ENCODE measurements at places on chromosomes 5 and 9.

DNA sequence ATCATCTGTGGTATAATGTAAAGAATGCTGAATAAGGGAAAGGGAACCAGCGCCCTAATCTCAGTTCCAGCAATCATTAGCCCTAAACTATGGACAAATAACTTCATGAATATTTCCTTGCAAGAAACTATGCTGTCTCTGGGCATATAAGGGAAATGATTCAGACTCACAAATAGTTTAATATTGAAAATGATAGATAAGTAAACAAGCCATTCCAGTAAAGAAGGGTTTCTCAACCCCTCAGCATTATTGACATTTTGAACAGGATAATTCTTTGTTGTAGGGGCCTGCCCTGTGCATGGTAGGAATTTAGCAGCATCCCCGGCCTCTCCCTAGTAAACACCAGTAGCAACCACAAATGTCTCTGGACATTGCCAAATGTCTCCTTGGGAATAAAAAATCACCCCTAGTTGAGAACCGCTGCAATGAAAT is 23.8 kb downstream of the C5 start:
- DNase-seq = no peak

DNA sequence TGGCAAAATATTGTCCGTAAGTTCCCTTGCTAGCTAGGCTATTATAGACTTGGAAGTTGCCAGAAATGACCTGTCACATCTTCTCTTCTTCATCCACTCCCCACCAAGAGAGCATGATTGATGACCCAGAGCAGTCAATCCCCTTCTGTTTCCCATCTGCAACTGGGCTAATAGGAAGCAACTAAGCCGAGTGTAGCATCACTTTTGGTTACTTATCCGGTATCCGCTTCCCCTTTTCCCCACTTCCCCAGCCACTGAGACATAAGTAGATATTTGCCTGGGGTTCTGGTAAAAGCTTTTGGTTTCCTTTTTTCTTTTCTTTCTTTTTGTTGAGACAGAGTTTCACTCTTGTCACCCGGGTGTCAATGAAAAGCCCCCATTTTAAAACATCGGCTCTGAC is 29.4 kb upstream of the LIFR start:
- no peak for DNase-seq

GRCh38 chr5:38494763-38495162 is 61.7 kb downstream of the LIFR start:
- DNase-seq = no peak

- peak; percentile 3 for DNase-seq
Observed at GRCh38 chr5:121967187-121967586, 5.4 kb downstream of the SRFBP1 start.

DNA sequence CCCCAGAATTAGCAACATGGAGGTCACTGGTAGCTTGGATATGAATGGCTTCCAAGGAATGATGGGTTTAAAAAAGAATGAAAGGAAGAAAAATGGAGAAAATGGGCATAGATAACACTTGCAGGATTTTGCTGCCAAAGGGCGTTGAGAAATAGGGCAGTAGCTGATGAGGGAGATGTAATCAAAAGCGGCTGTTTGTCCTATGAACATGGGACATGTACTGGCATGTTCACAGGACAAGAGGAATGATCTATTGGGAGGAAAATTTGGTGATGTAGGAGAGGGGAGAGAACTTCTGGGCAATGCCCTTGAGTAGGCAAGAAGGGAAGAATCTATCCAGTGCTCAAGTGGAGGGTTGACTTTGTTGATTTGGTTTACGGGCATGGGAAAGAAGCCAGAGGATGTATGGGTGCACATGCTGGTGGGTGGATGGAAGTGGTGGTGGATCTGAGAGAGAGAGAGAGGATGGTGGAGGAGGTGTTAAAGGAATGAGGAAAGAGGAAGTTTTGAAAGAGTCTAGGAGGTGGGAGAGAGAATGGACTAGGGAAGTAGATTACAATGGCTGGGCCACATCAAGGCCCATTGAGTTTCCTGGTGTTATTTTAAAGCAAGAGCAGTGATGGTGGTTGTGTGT is 115.1 kb upstream of the MVB12B start:
- DNase-seq = no peak

DNA sequence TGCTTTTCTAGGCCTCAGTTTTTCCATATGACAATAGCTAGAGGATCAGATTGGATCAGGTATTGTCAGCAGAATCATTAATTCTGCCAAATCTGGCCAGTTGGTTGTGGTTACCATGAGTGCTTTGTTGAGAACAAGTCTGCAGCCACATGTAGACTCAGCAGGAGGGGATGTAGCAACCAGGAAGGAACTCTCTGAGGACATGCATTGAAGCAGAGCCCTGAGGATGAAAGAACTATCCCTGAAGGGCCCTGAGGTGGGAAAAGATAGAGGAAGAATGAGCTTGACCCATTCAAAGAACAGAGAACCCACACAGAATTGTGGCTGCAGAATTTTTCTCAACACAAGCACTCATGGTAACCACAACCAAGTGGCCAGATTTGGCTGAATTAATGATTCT is 60.1 kb upstream of the AFAP1L1 start:
- DNase-seq = no peak

GRCh38 chr5:122941737-122942136 is 94.8 kb downstream of the PPIC start:
- DNase-seq = no peak

GRCh38 chr5:117242028-117242427 is 667.4 kb upstream of the SEMA6A start:
- DNase-seq = no peak

GRCh38 chr9:98410185-98410697 is 154.8 kb upstream of the TBC1D2 start:
- DNase-seq = no peak

DNA sequence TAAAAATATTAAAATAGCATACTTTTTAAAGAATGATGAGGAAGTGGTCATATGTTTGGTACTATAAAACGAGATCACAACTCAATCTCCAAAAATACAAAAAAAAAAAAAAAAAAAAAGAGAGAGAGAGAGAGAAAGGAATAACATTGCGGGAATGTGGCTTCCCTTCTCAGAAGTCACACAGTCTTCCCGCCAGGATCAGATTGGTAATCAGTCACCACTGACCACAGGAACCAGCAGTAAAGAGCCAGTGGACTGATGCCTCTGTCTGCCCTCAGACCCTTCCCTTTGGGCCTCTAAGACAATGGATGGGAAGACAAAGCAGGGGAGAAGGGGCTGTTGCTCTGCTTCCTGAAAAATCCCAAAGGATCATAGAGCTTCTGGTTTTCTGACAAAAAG is 104.9 kb downstream of the KLHL3 start:
- DNase-seq = no peak

GRCh38 chr9:14311171-14311949 is 2.6 kb downstream of the NFIB start:
- no peak for DNase-seq

DNA sequence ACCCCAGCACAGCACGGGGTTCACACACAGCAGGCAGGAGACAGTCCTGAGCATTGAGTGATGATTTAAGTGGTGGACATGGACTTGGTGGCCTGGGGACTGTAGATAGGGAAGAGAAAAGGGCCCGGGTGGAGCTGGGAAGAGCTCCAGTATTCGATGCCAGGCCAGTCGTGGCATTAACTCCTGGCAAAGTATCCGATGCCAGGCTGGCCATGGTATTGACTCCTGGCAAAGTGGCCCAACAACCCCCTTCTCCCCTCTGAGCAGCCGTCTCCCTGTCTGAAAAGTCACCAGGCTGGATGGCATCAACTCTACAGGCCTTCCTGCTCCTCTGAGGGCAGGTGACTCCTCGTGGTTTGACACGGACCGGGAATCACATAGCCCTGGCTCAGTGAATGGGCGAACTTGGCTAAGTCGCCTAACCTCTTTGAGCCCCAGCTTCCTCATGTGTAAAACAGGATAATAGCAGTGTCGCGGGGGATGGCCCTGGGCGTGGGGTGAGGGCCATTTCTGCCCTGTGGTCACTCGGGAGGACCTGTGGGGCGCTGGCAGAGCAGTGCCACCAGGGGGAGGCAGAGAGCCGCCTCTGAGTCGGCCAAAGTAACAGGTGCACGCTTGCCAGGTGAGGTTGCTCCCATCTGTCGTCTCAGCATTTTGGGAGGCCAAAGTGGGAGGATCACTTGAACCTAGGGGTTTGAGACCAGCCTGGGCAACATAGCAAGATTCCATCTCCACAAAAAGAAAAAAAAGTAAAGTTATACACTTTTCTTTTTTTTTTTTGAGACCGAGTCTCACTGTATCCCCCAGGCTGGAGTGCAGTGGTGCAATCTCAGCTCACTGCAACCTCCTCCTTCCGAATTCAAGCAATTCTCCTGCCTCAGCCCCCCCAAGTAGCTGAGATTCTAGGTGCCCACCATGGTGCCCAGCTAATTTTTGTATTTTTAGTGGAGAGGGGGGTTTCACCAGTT is 5.7 kb upstream of the SEC16A start:
- DNase-seq = peak; percentile 39

- no peak for DNase-seq
Observed at GRCh38 chr9:83349031-83349430, 189.2 kb downstream of the FRMD3 start.

GRCh38 chr9:135359764-135360163 is 119.8 kb upstream of the PPP1R26 start:
- no peak for DNase-seq

DNA sequence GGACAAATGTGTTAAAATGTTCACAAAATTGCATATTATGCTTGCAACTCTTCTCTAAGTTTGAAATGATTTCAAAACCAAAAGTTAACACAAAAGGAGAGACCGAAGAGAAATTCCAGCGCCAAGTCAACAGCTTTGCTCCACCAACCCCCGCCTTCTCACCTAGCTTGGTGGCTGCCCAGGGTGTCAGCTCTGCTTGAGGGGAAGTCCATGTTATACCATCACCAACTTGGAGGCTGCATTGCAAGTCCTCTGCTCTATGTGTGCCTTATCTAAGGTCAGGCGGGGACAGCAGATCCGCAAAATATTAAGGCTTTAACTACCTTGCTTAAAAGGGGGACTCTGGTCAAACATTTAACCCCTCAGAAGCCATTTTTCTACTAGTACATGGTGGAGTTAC is 14.6 kb downstream of the CCNJL start:
- no peak for DNase-seq

- DNase-seq = no peak
Observed at GRCh38 chr5:1753490-1753889, 46.1 kb downstream of the MRPL36 start.

DNA sequence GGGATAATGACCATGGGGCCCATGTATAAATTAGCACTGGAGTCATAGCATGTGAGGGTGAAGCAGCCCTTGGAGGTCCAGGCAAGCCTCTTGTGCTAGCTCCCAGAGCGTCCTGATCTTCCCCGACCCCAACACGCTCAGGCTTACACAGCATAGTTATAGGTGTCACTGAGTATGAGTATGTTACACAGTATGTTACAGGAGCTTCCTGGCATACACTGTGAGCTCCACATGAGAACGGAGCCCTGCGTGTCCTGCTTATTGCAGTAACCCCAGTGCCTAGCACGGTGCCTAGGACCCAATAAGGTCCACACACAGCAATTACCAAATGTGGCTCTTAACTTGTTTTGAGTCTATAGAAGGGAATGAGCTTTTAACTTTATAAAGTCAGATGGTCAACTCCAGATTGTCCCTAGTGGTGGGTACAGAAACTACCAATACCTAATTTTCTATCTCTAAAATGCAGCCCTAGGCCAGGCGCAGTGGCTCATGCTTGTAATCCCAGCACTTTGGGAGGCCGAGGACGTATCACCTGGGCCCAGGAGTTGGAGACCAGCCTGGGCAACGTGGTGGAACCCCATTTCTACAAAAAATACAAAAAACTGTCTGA is 64.1 kb downstream of the PLAC8L1 start:
- DNase-seq = peak; percentile 48

GRCh38 chr9:81814794-81815464 is 113.3 kb upstream of the SPATA31D4 start:
- DNase-seq = peak; percentile 26

- DNase-seq = no peak
Observed at GRCh38 chr9:118104363-118104762, 400.2 kb downstream of the TLR4 start.

- DNase-seq = peak; percentile 61
Observed at GRCh38 chr5:150562832-150563231, 54.9 kb downstream of the NDST1 start.

GRCh38 chr5:156394642-156395305 is 67.8 kb downstream of the SGCD start:
- DNase-seq = no peak

- no peak for DNase-seq
Observed at GRCh38 chr5:150143350-150144245, 12.0 kb downstream of the PDGFRB start.

- no peak for DNase-seq
Observed at GRCh38 chr5:56710826-56711590, 104.3 kb upstream of the MAP3K1 start.

- DNase-seq = no peak
Observed at GRCh38 chr9:86774116-86774515, 173.2 kb downstream of the GAS1 start.

DNA sequence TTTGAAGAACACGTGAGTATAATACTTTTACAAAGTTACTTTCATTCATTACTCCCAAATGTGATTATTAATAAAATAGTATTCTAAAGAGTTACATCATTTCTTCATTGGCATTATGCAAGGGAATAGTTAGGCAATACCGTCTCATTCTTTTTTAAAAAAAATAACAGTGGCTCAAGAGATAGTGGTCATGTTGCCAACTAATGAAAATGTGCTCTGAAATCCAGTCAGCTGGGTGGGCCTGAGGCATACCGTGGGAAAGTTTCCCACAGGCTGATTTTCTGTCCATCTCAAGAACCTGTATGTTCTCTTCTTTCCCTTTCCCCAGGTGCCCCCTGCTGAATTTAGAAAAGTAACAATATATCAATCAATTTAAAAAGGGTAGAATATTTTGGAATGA is 40.8 kb upstream of the ROPN1L start:
- DNase-seq = no peak

DNA sequence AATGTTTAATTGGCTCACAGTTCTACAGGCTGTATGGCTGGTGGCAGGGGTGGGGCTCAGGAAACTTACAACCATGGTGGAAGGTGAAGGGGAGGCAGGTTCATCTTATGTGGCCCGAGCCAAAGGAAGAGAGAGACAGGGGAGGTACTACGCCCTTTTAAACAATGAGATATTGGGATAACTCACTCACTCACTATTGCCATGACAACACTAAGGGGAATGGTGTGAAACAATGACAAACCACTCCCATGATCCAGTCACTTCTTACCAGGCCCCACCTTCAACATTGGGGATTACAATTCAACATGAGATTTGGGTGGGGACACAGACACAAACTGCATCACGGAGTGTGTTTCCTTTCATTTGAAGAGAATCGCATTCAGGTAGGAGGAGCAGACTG is 220.9 kb downstream of the GADD45G start:
- no peak for DNase-seq

DNA sequence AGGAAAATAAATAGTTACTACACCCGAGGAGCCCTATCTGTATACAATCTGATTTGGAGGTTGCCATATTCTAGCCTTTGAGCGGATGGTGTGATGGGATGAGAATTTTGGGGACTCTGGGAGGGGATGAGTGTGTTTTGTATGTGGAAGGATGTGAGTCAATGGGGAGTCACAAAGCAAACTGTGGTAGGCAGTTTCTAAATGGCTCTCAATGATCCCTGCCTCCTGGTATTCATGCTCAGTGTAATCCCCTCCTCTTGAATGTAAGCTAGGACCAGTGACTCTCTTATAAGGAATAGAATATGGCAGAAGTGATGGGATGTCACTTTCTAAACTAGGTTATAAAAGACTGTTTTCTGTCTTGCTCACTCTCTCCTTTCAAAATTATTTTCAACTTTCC is 205.7 kb upstream of the RIOK2 start:
- no peak for DNase-seq

- no peak for DNase-seq
Observed at GRCh38 chr5:39167141-39167971, 52.0 kb downstream of the FYB1 start.
